ENCODE measurements at places on chromosomes 12 and 14. TPM values are rescaled to one million over a fixed set of nuclear protein-coding genes. Genes with fewer than 3 reads are reported as not detected.

The LMNTD1 gene
- not detected for total RNA-seq

The CLMN gene
- total RNA-seq = 104 TPM

- no peak overlapping the region for H3K27ac ChIP-seq
- no peak overlapping the region for H3K4me3 ChIP-seq
- DNase-seq = no peak
- peaks cover 38% of the 10 kb centered on the region for H3K4me1 ChIP-seq
- peaks cover 6% of the 10 kb centered on the region for H3K36me3 ChIP-seq
- no peaks in the 10 kb centered on the region for H3K27me3 ChIP-seq
Observed at GRCh38 chr12:31900271-31900670, 58.9 kb upstream of the RESF1 start.

DNA sequence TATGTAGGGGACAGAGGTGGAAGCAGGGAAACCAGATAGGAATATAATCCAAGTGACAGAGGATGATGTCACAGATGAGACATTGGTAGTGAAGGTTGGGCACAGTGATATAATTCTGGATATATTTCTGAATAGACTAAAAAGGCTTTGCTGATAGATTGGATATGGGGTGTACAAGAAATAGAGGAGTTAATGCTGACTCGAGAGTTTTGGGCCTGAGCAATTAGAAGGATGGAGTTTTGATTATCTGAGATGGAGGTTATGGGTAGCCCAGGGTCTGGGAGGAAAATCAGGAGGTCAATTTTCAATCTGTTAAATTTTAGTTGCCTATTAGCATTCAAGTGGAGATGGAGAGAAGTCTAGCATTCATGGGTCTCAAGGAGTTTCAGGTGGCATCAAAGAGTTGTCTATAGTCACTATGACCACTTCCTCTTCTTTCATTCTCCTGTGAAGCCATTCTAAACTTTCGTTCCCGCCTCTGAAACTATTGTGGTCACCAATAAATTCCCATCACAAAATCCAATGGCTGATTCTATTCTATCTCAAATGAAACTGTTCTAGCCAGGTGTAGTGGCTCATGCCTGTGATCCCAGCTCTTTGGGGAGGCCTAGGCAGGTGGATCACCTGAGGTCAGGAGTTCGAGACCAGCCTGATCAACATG lies 10.6 kb upstream of the ANO6 start:
- no peaks in the 10 kb centered on the region for H3K36me3 ChIP-seq
- no peaks in the 10 kb centered on the region for H3K27me3 ChIP-seq
- no peak for DNase-seq
- H3K4me3 ChIP-seq = no peak overlapping the region

GRCh38 chr12:133202493-133203343 lies 21.4 kb downstream of the ZNF268 start:
- no peak for DNase-seq
- no peak overlapping the region for H3K4me3 ChIP-seq
- H3K27me3 ChIP-seq = no peaks in the 10 kb centered on the region
- H3K27ac ChIP-seq = peak overlapping the region; percentile 77
- no peaks in the 10 kb centered on the region for H3K4me1 ChIP-seq
- peaks cover 46% of the 10 kb centered on the region for H3K36me3 ChIP-seq

DNA sequence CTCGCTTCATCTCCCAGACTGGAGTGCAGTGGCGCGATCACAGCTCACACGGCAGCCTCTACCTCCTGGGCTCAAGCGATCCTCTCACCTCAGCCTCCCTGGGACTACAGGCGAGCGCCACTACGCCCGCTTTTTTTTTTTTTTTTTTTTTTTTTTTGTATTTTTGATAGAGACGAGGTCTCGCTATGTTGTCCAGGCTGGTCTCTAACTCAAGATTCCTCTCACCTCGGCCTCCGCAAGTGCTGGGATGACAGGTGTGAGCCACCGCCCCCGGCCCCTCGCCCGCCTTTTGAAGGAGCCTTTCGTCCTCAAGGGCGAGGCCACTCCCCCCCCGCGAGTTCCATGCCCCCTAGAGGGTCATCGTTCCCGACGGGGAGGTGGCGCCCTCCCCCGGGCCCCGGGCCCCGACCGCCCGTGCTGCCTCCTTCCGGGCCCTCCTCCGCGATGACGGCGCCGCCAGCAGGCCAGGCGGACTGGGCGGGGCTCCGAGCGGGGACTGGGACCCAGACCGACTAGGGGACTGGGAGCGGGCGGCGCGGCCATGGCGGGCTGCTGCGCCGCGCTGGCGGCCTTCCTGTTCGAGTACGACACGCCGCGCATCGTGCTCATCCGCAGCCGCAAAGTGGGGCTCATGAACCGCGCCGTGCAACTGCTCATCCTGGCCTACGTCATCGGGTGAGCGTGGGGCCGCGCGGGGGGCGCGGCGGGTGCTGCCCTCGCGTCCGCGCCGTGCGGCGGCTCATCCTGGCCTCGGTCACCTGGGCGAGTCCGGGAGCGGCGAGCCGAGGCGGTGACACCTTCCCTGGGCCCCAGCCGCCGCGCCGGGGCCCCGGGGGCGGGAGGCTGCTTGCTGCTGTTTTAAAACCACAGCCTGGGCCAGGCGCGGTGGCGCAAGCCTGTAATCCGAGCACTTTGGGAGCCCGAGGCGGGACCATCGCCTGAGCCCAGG lies at the start of gene P2RX4:
Gene P2RX4, plus strand, starts transcription at position 506 of the 949 bp plus-strand sequence. Its CDS starts 36 bp downstream, at position 542.
- peak within 1 kb of the TSS; percentile 66 for H3K27ac ChIP-seq
- peaks cover 10% of the 10 kb centered on the region for H3K4me1 ChIP-seq
- DNase-seq = peak; percentile 92
- H3K27me3 ChIP-seq = no peaks in the 10 kb centered on the region
